ENCODE measurements at places on chromosomes 11 and 22.

GRCh38 chr11:75031771-75032549 is 43.2 kb downstream of the NEU3 start:
- no peak for DNase-seq

DNA sequence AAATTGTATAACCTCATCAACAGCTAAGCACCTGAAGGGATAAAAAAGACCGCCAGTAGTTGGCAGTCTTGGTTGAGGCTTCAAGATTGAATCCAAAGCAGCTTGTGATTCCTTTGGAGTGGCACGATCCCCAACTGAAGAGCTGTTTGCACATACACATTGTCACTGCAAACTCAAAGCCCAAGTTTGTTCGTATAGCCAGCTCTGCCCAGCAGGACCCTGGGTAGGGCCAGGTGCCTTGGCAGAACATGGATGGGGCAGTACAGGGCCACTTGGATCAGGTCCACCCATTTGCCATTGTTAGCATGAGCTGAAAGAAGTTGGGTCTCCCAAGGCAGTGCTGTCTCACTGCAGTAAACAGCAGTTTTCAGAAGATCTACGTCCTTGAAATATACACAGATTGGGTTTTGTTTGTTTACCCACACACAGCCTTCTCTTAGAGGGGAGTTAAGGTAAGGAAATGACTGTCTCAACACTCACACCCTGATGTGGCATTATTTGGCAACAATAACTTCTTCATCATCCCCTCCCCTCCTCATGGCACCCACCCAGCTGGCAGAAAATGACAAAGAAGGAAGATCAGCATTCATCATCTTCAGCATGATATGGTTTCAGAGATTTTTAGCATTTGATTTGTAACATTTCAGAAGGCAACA is 132.9 kb downstream of the COMMD9 start:
- no peak for DNase-seq

- DNase-seq: no peak
Measured at GRCh38 chr11:8584511-8584910, 9.5 kb downstream of the STK33 start.

- no peak for DNase-seq
Measured at GRCh38 chr11:46676436-46677158, 23.8 kb downstream of the ARHGAP1 start.

DNA sequence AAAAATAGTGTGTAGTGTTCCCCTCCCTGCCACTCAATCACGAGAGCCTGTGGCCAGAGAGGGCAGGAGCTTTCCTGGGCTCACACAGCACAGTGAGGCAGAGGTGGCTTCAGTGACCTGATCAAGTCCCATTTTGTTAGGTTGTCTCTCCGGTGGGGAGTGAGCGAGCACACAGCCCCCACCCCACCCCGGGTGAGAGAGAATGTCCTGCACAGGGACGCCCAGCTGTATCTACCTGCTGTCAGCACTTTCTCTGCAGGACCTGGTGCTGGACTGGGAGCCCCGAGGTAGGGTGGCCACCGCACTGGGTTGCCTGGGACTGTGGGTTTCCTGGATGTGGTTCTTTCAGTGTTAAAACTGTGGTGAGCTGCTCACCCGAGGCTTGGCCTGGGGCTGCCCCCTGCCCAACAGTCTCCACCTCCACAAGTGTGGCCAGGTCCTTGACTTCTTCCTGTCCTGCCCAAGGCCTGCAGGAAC is 6.1 kb downstream of the CAPN5 start:
- no peak for DNase-seq

GRCh38 chr11:119905162-119905561 is 176.2 kb upstream of the NECTIN1 start:
- no peak for DNase-seq
